CD4-positive, alpha-beta T cell treated with Interleukin-6 for 4 hours (primary cell): ENCODE measurements at places on chromosomes 7 and 10.

DNA sequence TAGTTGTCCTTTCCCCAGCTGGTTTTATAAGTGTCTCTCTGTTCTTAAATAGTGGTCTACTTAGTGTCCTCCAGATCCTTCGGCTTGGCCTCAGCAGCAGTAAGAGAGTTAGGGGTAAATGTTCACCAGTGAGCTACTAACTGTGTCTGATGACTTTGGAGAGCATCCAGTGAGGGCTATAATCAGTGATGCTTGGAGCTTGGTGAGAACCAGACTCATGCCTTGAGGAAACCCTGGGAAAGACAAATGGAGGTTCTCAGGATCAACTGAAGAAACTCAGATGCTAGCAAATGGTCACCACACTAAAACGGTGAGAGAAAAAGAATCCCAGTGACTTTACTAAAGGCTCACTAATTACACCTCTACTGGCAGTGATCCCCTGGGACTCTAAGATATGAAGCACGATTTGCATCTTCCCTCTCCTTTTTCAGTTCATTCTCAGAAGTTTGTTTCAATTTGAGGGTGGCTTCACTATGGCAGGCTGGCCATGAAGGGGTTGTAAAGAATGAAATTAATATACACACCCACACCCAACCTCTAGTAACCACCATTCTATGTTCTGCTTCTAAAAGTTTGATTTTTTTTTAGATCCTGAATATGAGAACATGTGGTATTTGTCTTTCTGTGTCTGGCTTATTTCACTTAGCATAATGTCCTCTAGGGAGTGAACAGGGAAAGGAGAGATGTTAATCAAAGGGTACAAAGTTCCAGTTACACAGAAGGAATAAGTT, 177.9 kb downstream of the PDE1C start:
- DNase-seq, result no peak

GRCh38 chr7:151342102-151342646, 562 bp downstream of the NUB1 start:
- no peak for DNase-seq

GRCh38 chr7:116836048-116836447, 26.3 kb upstream of the CAPZA2 start:
- DNase-seq, result no peak

- no peak for DNase-seq
Observed at GRCh38 chr7:47474211-47474936, 107.5 kb downstream of the TNS3 start.

DNA sequence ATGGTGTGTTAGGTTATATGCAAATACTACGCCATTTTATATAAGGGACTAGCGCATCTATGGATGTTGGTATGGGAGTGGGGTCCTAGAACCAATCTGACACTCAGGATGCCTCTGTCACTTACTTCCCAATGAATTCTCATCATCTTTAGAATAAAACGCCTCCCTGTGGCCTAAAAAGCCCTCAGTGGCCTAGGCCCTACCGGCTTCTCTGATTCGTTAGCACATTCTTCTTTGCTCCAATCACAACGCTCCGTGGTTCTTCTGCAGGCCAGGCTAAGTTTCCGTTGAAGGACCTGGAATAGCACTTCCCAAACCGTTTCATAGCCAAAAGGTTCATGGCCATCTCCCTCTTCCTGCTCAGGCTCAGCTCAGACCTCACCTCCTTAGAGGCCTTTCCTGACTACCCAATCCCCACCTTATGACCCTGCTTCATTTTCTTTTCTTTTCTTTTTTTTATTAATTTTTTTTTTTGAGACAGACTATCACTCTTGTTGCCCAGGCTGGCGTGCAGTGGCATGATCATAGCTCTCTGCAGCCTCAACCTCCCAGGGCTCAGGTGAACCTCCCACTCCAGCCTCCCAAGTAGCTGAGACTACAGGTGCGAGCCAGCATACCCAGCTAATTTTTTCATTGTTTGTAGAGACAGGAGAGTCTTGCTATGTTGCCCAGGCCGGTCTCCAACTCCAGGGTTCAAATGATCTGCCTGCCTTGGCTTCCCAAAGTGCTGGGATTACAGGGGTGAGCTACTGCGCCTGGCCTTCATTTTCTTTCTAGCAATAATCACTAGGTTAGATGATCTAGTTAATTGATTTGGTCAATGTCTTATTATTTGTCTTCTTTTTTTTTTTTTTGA, 24.5 kb upstream of the YWHAG start:
- no peak for DNase-seq

GRCh38 chr10:10991144-10991543, 26.5 kb upstream of the CELF2 start:
- no peak for DNase-seq

DNA sequence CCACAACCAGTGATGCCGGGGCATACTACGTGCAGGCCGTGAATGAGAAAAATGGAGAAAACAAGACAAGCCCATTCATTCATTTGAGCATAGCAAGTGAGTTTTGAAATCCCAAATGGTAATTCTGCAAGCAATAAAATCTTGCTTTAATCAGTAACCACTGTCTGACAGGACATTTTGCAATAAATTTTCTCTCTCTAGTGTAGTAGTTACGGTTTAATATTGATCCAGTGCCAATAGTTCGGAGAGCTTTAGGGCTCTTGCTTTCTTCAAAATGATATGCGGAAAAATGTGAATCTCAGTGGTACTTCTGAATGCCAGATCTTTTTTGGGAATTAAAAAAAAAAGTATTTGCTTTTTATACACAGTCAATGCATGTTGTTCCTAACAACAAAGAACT, 520.4 kb downstream of the SDK1 start:
- DNase-seq, result no peak

GRCh38 chr10:114615600-114616007, 42.5 kb downstream of the ABLIM1 start:
- no peak for DNase-seq

- DNase-seq, result no peak
Observed at GRCh38 chr10:18312374-18313139, 172.3 kb downstream of the CACNB2 start.
